ENCODE measurements at places on chromosomes 7 and 10.

DNA sequence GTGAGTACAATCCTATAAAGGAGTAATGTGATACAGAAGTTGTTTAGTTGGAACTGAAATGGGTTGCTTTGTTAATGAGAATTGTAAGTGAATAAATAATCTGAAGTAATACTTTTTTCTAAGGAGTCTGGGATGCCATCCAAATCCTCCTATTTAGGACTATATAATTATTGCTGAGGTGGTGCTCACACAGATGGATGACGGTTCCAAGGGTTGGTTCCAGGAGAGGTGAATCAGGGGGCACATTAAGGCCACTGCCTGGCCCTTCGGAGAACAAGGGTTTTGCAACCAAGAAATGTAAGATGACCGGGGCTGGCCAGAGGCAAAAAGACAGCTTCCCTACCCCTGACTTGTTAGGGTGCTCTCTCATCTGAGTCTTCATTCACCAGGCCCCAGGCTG, 352.7 kb downstream of the PHTF2 start:
- DNase-seq: no peak

GRCh38 chr10:97134110-97134509, 51.6 kb downstream of the SLIT1 start:
- DNase-seq: no peak

- DNase-seq: no peak
Observed at GRCh38 chr10:93458821-93459257, 23.3 kb downstream of the MYOF start.

DNA sequence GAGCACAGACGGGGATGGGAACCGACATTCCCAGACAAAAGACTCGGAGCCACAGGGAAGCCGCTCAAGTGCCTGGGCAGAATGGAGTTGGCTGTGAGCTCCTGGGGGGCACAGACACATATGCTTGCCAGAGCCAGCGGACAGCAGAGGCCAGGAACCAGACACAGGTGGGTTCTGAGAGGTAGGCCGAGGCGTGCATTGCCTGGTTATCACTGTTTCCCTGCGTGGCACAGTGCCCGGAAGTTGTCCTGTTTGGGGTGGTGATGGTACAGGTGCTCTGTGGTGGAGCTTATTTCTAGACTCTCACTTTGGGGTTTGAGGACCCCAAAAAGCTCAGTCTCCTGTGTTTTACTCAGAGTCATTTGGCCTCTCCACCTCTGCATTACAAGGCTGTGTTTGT, 2.5 kb downstream of the PALD1 start:
- no peak for DNase-seq

- DNase-seq: no peak
Observed at GRCh38 chr10:18109341-18109870, 30.8 kb upstream of the CACNB2 start.

GRCh38 chr7:99975782-99976521, at the start of gene AZGP1:
Gene AZGP1, minus strand, starts transcription at chr7:99976031. Its CDS starts 11 bp downstream, at chr7:99976020.
- DNase-seq: no peak

DNA sequence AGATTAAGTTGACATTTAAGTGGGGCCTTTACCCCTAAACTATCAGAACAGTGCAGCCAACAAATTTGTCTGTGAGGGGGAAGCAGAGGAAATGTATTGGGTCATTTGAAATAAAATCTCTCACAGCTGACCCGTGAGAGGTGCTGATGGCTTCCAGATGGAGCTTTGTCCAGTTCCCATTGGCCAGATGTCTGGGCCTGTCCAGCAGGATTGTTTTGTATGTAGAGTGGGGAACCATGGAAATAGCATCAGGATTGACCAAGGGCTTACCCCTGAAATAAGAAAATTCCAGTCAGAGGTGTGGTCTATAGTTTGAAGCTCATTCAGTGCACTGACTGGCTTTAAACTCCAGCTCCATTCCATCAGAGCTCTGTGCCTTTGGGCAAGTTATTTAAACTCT, 50.6 kb downstream of the INHBA start:
- no peak for DNase-seq

- no peak for DNase-seq
Observed at GRCh38 chr10:22683140-22683389, 31.3 kb downstream of the PIP4K2A start.

GRCh38 chr7:16923019-16923418, 41.2 kb upstream of the AGR3 start:
- DNase-seq: no peak

DNA sequence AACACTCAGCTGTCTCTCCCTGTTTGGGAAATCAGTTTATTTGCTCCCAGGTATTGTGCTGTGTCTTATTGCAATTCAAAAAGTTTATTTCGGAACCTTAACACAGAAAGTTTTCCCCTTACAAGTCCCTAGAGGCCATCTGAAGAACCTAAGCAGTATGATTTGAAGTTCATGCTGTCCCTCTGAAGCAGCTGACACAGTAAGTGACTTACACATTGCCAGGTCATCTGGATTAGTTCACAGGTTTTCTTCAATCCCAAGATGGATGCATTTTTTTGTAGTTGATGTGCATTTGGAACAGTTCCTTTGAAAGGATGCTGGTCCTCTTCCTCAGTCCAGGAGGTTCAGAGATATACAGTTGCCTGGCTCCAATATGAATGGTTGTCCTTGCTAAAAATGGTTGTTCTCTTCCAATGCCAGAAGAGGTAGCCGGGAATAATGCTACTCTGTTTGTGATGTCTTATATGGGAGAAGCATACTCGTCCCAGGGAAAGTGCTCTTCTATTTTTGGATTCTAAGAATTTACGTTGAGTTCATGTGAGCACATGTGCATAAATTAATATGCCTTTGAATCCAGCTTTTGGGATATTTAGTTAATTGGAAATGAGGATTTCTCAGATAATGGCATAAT, 183.5 kb upstream of the PHYHIPL start:
- DNase-seq: no peak

GRCh38 chr7:11848251-11848650, 16.3 kb upstream of the THSD7A start:
- DNase-seq: no peak

- no peak for DNase-seq
Observed at GRCh38 chr10:116044801-116045248, 228.2 kb downstream of the GFRA1 start.

DNA sequence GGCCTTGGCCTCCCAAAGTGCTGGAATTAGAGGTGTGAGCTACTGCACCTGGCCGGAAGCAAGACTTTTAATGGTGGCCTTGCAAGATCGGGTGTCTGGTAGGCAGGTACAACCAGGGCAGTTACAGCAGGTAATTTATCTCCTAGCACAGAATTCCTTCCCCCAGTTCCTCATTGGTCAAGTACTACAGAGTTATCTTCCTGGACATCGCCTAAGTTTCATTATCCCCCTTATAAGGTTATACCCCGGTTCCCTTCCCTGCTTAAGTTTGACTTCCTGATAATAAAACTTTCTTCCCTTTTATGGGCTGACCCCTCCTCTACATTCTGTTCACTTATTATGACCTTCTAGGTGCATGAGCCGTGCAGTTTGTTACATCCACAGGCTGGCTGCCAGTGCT, 19.0 kb upstream of the CYP3A43 start:
- no peak for DNase-seq

- no peak for DNase-seq
Observed at GRCh38 chr10:91137822-91138221, 82.6 kb upstream of the PCGF5 start.

GRCh38 chr7:71868797-71869196, 543.3 kb downstream of the CALN1 start:
- no peak for DNase-seq

GRCh38 chr7:157840914-157841772, 504.3 kb downstream of the DNAJB6 start:
- DNase-seq: no peak

- no peak for DNase-seq
Observed at GRCh38 chr10:101720606-101721230, 25.7 kb upstream of the FBXW4 start.

DNA sequence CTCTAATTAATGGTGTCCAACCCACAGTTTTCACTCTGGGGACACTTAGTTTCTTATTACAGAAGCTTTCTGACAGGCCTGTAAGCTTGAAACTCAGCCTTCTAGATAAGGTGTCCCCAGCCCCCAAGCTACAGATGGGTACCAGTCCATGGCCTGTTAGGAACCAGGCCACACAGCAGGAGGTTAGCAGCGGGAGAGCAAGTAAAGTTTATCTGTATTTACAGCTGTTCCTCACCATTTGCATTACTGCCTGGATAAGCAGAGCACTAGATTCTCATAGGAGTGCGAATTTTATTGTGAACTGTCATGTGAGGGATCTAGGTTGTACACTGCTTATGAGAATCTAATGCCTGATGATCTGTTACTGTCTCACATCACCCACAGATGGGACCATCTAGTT, 93.7 kb downstream of the TMEM26 start:
- no peak for DNase-seq

- DNase-seq: no peak
Observed at GRCh38 chr10:132526676-132527075, 10.9 kb upstream of the INPP5A start.

GRCh38 chr10:100374200-100374655, 27.2 kb downstream of the SCD start:
- DNase-seq: no peak

DNA sequence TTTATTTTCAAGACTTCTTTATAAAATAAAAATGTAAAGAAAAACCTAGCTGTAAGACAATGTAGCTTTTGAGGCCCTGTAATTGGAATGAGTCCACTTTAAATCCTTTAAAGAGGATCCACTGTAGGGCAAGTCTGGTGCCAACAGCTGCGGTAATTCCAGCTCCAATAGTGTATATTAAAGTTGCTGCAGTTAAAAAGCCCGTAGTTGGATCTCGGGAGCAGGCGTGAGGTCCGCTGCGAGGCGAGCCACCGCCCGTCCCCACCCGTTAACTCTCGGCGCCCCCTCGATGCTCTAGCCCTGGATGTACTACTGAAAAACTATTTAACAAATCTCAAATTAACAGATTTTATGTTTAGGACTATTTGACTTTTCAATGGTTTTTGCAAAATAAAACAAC, 414.7 kb upstream of the SEMA3C start:
- no peak for DNase-seq

- no peak for DNase-seq
Observed at GRCh38 chr7:43577485-43577951, 5.4 kb upstream of the STK17A start.

DNA sequence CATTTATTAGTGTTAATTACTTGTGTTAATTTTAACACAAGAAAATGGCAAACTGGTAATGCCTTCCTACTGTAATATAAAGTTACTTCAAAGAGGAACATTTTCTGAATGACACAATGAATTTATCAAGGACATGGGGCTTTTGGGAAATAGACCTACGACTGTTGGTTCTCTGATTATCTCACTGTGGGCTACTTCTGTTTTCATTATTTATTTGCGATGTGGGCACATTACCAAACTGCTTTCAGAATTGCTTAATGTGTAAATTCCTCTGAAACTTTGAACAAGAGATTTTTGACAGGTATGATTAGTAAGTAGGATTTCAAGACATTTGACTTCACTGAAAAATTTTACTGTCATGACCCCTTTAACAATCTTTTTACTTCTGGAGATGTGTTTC, 535.6 kb downstream of the CNTNAP2 start:
- no peak for DNase-seq

- no peak for DNase-seq
Observed at GRCh38 chr7:44776211-44776610, 20.3 kb upstream of the PPIA start.

- no peak for DNase-seq
Observed at GRCh38 chr10:117946525-117947070, 100.1 kb downstream of the RAB11FIP2 start.

DNA sequence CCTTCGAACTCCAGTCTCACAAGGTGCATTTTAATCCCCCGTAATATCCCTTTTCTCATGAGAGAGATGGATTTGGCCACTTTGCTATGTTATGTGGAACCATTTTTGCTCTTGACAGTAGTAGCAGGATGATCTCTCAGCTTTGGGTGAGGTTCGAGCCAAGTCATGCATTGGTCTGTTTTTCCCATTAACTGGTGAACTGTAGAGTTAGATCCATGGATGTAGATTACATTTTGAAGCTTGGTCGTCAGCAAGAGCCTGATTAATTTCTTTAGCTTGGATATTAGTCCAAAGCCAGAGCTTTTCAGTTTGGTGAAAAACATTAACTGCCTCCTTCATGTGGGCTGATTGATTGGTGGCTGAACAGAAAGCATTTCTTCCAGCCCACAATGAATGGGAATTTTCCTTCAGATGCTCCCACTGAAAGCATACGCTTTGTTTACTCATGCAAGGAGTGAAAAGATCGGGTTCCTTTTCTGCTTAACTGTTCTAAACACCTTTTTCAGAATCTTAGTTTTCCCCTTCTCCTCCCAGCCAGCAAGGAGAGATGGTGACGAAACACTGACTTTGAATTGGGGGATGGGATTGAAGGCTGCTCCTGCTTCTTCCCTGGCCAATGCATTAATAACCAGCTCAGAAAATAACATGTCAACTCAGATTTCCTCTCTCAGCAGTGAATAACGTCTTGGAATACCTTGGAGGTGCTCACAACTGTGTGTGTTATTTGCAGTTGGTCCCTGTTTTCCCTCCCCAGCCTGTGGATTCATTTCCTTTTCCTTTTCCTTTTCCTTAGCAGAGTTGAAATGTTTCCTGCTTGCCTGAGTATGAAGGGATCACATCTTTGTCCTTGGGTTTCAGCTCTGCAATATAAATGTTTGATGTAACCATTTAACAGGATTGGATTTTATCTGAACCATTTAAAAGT, 351.8 kb upstream of the FZD8 start:
- DNase-seq: no peak

DNA sequence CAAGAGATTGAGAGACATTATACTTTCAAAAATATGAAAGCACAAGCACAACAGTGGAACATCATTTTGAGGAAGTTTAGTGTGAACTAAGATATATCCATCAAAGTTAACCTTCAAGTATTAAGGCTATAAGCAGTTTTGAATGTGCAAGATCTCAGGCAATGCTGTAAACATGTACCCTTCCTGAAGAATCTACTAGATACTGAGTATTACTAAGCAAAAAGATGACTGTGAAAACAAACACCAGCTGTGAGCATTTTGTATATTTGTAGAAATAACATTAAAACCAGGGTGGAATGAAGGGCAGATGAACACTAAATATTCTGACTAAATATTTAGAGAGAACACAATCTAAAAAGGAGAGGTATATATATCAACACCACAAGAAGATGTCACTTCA, 41.3 kb upstream of the ADRA2A start:
- no peak for DNase-seq

- DNase-seq: no peak
Observed at GRCh38 chr10:102764470-102765161, 20.9 kb downstream of the WBP1L start.

DNA sequence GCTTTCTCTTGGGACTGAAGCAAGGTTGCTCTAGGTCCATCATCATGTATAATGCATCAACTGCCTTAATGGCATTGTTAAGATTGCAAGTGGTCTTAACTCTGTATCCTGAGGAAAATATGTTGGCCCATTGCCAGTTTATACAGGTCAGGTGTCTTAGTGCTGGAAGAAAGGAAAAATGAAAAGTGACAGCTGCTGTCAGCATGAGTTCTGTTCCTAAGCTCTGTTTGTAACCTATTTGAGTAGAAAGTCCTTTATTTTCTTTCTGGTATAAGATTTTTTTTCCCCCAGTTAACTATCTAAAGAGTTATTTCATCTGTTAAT, 127.2 kb downstream of the SRI start:
- no peak for DNase-seq

GRCh38 chr7:30166155-30166840, 31.5 kb downstream of the MTURN start:
- no peak for DNase-seq

Measured in activated CD8-positive, alpha-beta memory T cell treated with anti-CD3 and anti-CD28 coated beads for 1 hour (primary cell).